Naive thymus-derived CD8-positive, alpha-beta T cell (primary cell): ENCODE measurements at places on chromosomes 16 and 17. TPM values are rescaled to one million over a fixed set of nuclear protein-coding genes. Genes with fewer than 3 reads are reported as not detected.

Gene CTF1
- total RNA-seq, result 1.0 TPM

Gene CLCN7
- total RNA-seq, result 116 TPM

Gene AXIN2
- 22.2 TPM for total RNA-seq

Gene ITGAX
- total RNA-seq, result 0.88 TPM

Gene SPATA22
- not detected for total RNA-seq

Gene TNFRSF17
- total RNA-seq, result 0.63 TPM

Gene KRTAP9-8
- total RNA-seq, result not detected

Gene OR4D1
- total RNA-seq, result 2.6 TPM

Gene MYO15A
- total RNA-seq, result 2.0 TPM

Gene CHST4
- not detected for total RNA-seq

Gene USP6
- 0.39 TPM for total RNA-seq

Gene TBC1D28
- total RNA-seq, result not detected

Gene MMP2
- total RNA-seq, result 0.36 TPM

Gene GSPT1
- total RNA-seq, result 102 TPM

Gene USP7
- total RNA-seq, result 207 TPM

Gene GINS2
- total RNA-seq, result 0.74 TPM

Gene KCNJ18
- total RNA-seq, result not detected

Gene STAT5A
- total RNA-seq, result 117 TPM

Gene ATF7IP2
- total RNA-seq, result 87.6 TPM

Gene CYGB
- 0.52 TPM for total RNA-seq

Gene BAHCC1
- not detected for total RNA-seq

Gene TPSG1
- not detected for total RNA-seq
